ENCODE measurements at places on chromosomes 2 and 18.

- no peaks in the 10 kb centered on the region for H3K36me3 ChIP-seq
- H3K4me1 ChIP-seq, result peaks cover 24% of the 10 kb centered on the region
- peaks cover 18% of the 10 kb centered on the region for H3K27me3 ChIP-seq
- H3K27ac ChIP-seq, result no peak overlapping the region
- no peak overlapping the region for H3K4me3 ChIP-seq
These were observed 116.0 kb upstream of the RAB27B start for GRCh38 chr18:54712306-54712705.

DNA sequence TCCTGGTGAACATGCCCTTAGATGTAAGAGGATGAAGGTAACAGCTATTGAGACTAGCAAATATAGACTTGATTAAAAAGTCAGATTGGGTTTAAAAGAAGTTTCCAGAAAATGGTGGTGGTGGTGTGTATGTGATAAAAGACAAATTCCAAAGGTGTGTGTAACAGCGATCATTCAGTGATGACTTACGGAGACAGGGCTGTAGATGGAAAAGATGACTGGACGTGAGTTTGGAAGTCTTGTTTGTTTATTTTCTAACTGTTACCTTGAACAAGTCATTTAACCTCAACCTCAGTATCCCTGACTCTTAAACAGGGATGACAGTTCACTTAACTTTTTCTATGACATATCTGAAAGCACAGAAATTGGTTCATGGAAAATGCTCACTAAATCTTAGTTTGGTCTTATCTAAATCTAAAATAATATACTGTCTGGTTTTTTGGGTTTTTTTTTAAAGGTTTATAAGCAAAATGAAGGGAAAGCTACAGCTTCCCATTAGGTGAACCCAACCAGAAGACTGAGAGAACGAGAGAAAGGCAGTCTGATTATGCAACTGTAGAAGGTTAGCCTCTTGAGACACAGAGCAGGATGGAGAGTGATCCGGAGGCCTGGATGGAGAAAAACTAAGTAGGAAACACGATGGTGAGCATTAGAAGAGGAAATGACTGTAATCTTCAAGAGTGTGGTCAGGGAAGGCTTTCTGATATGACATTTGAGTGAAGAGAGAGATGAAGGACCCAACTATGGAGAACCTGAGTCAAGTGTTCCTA is 71.9 kb downstream of the TCF4 start:
- no peaks in the 10 kb centered on the region for H3K36me3 ChIP-seq
- no peaks in the 10 kb centered on the region for H3K27me3 ChIP-seq
- H3K4me1 ChIP-seq, result no peaks in the 10 kb centered on the region
- no peak overlapping the region for H3K27ac ChIP-seq
- DNase-seq, result no peak

- no peak overlapping the region for H3K27ac ChIP-seq
- H3K4me1 ChIP-seq, result peaks cover 11% of the 10 kb centered on the region
- H3K27me3 ChIP-seq, result no peaks in the 10 kb centered on the region
- H3K4me3 ChIP-seq, result no peak overlapping the region
These were observed 13.4 kb downstream of the STAMBP start for GRCh38 chr2:73841912-73842738.

GRCh38 chr2:18490901-18491300 is 69.6 kb downstream of the RDH14 start:
- peaks cover 24% of the 10 kb centered on the region for H3K27me3 ChIP-seq
- H3K27ac ChIP-seq, result no peak overlapping the region
- H3K4me1 ChIP-seq, result no peaks in the 10 kb centered on the region

GRCh38 chr18:68769461-68769860 is 28.4 kb upstream of the CCDC102B start:
- H3K27ac ChIP-seq, result no peak overlapping the region
- no peaks in the 10 kb centered on the region for H3K36me3 ChIP-seq
- no peak for DNase-seq
- no peaks in the 10 kb centered on the region for H3K4me1 ChIP-seq
- no peak overlapping the region for H3K4me3 ChIP-seq

GRCh38 chr2:15596350-15596749 is 4.7 kb downstream of the DDX1 start:
- no peak overlapping the region for H3K4me3 ChIP-seq
- H3K36me3 ChIP-seq, result peaks cover 25% of the 10 kb centered on the region
- no peak for DNase-seq

GRCh38 chr18:69999656-70000055 is 52.0 kb upstream of the CD226 start:
- peaks cover 3% of the 10 kb centered on the region for H3K4me1 ChIP-seq
- no peak for DNase-seq
- peaks cover 63% of the 10 kb centered on the region for H3K36me3 ChIP-seq
- no peak overlapping the region for H3K4me3 ChIP-seq

DNA sequence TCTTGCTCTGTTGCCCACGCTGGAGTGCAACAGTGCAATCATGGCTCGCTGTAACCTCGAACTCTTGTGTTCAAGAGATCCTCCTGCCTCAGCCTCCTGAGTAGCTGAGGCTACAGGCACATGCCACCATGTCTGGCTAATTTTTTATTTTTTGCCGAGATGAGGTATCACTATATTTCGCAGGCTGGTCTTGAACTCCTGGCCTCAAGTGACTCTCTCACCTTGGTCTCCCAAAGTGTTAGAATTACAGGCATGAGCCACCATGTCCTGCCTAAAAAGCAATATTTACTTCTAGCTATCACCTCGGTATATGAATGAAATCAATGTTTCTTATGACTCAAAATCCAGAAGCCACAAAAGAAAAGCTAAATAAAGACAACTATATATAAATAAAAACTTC is 2.2 kb downstream of the BUB1 start:
- H3K27ac ChIP-seq, result peak overlapping the region; percentile 49
- no peak for DNase-seq
- H3K27me3 ChIP-seq, result peaks cover 3% of the 10 kb centered on the region
- H3K4me1 ChIP-seq, result peaks cover 32% of the 10 kb centered on the region
- H3K36me3 ChIP-seq, result peaks cover 23% of the 10 kb centered on the region

DNA sequence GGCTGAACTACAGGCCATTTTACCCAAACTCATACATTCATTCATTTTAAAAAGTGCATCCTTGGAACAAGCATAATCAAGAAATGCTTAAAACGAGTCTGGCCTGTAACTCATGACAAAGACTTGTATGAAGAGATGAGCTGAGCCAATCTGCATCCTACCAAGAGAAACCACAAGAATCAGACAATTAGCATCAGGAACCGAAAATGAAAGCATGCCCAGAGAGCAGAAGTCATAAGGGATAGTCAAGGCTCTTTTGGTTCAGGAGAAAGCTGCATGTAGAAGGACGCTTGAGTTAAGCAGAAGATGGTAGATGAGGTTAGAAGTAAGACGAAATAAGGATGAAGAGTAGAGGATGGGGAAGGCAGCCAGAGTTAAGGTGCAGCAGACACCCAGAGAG is 137.0 kb upstream of the CTNNA2 start:
- peaks cover 3% of the 10 kb centered on the region for H3K4me1 ChIP-seq
- no peak for DNase-seq
- H3K36me3 ChIP-seq, result no peaks in the 10 kb centered on the region
- no peaks in the 10 kb centered on the region for H3K27me3 ChIP-seq
- H3K27ac ChIP-seq, result no peak overlapping the region

- no peaks in the 10 kb centered on the region for H3K27me3 ChIP-seq
- H3K4me1 ChIP-seq, result no peaks in the 10 kb centered on the region
- no peaks in the 10 kb centered on the region for H3K36me3 ChIP-seq
- no peak overlapping the region for H3K27ac ChIP-seq
- no peak for DNase-seq
- no peak overlapping the region for H3K4me3 ChIP-seq
These were observed 21.0 kb downstream of the ZSWIM2 start for GRCh38 chr2:186827862-186828492.

DNA sequence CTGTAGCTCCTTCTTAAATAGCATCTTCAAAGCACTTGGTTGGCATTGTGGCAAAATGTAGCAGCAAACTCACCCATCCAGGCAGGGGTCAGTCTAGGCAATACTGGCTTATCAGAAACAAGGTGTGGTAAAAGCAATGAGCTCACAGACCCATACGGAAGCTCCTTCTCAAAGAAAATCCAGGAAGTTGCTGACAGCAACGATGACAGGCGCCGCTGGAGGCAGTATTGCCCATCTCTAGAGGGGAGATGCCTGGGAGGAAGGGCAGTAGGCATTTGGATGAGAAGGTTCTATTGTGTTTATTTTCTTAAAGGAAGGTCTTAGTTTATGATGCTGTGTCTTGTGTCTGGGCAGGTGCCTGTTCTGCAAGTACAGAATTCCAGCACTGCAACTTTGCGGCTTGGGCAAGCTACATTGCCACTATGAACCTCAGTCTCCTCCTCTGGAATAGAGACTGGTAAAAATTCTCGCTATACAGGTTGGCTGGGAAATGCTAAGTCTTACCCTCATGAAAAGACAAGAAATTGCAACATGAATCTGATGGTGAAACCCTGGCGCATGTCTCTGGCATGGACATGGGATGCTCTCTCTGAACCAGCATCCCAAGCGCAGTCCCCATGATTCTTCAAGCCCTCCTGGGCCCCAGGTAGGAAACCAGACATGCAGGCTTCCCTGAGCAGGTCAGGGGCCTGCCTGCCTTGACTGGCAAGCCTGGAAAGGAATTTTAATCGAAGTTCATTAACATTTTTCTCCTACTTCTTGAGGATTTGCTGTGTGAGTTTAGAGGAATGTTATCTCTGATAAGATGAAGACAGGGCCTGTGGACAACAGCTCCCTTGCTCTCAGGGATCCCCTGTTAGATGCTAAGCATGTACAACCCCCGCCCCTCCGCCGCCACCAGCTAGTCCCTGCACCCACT is 156.0 kb downstream of the TFCP2L1 start:
- H3K4me1 ChIP-seq, result no peaks in the 10 kb centered on the region
- no peaks in the 10 kb centered on the region for H3K27me3 ChIP-seq
- peak; percentile 37 for DNase-seq
- no peak overlapping the region for H3K27ac ChIP-seq
- H3K4me3 ChIP-seq, result no peak overlapping the region

- peaks cover under 1% of the 10 kb centered on the region for H3K4me1 ChIP-seq
- H3K27me3 ChIP-seq, result peaks cover 4% of the 10 kb centered on the region
- no peaks in the 10 kb centered on the region for H3K36me3 ChIP-seq
- H3K4me3 ChIP-seq, result no peak overlapping the region
These were observed 8.2 kb downstream of the LGALSL start for GRCh38 chr2:64462171-64462570.

GRCh38 chr2:6140509-6140908 is 448.3 kb downstream of the SOX11 start:
- DNase-seq, result no peak
- H3K36me3 ChIP-seq, result no peaks in the 10 kb centered on the region
- no peak overlapping the region for H3K27ac ChIP-seq
- H3K4me1 ChIP-seq, result no peaks in the 10 kb centered on the region

- DNase-seq, result no peak
- no peaks in the 10 kb centered on the region for H3K36me3 ChIP-seq
- peaks cover 4% of the 10 kb centered on the region for H3K4me1 ChIP-seq
- H3K27me3 ChIP-seq, result peaks cover 16% of the 10 kb centered on the region
- H3K4me3 ChIP-seq, result no peak overlapping the region
These were observed 20.5 kb upstream of the TGFA start for GRCh38 chr2:70574109-70574508.

GRCh38 chr18:49894517-49895226 is 81.3 kb upstream of the ACAA2 start:
- no peak overlapping the region for H3K27ac ChIP-seq
- no peaks in the 10 kb centered on the region for H3K27me3 ChIP-seq
- no peak for DNase-seq
- no peaks in the 10 kb centered on the region for H3K36me3 ChIP-seq
- H3K4me3 ChIP-seq, result no peak overlapping the region

DNA sequence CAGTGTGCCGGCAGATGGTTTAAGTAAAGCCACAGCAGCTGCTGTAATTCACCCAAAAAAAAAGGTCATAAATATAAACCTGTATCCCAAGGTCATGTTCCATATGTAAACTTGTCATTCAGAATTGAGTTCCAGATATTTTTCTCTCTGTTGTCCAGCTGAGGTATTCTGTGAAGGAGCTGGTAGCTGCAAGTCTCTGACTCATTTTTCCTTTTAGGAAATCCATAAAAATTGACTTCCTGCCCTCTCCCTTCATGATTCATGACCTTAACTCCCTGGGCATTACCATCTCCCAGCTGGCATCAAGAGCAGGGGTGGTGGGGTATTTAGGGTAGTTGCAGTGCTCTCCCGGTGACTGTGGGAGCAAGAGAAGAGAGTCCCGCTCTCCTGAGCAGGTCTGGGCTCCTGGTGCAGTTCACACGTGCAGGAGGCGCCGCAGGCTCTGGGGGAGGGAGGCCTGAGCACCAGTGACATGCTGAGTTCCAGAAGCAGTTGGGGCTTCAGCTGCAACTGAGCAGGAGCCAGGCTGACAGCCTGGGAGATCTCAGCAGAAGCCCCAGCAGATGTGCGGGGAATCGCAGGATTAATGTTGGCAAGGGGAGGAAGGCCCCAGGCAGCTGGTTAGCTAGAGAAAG is 192.6 kb downstream of the MGAT5 start:
- H3K4me3 ChIP-seq, result no peak overlapping the region
- no peaks in the 10 kb centered on the region for H3K4me1 ChIP-seq
- no peaks in the 10 kb centered on the region for H3K27me3 ChIP-seq
- DNase-seq, result no peak

GRCh38 chr2:33000986-33001385 is 54.2 kb downstream of the LTBP1 start:
- H3K4me1 ChIP-seq, result no peaks in the 10 kb centered on the region
- H3K4me3 ChIP-seq, result no peak overlapping the region
- no peak overlapping the region for H3K27ac ChIP-seq

DNA sequence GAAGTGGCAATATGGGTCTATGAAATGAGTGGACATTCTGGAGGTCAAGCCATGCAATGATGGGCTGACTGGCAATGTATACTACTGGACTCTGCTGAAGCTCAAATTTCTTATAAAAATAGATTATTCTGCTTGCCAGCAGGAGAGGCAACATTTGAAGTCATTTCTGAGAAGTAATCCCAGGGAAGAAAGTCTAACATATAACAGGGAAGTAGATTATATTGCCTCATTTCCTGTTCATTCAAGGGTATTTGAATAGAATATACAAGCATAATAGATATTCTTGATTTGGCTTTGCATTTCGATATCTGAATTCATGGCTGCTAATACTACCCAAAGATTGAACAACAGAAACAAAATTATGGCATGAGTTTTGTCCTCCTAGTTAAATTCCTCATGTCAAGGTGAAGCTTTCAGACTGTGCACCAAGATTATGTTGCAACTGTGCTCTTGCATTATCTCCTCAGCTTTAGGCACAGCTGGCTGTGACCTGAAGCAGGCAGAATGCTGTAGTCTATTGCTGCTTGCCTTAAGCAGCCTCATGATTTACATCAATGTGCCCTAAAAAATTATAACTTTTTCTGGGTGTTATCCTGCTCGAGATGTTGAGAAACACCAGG is 13.3 kb upstream of the TMX3 start:
- no peaks in the 10 kb centered on the region for H3K4me1 ChIP-seq
- H3K36me3 ChIP-seq, result peaks cover 7% of the 10 kb centered on the region
- H3K4me3 ChIP-seq, result no peak overlapping the region
- no peak for DNase-seq
- H3K27ac ChIP-seq, result no peak overlapping the region

DNA sequence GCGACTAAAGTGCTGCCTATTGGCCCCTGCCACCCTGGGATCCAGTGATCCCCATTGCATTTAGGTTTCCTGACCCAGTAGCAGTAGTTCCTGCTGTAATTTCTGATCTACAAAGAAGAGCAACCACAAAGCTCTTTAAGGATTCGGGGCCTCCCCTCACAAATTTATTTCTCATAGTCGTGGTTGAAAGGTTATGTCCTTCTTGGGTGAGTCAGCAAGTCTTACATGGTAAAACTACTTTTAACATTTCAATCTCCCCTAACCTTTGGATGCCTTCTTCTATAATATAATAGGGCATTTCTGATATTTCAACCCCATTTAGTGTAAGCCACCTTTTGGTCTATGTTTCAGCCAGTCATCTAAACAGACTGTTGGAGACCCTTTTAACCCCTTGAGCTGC is 14.9 kb downstream of the PIKFYVE start:
- no peak for DNase-seq
- H3K4me1 ChIP-seq, result peaks cover 5% of the 10 kb centered on the region
- H3K4me3 ChIP-seq, result no peak overlapping the region
- no peak overlapping the region for H3K27ac ChIP-seq
- no peaks in the 10 kb centered on the region for H3K27me3 ChIP-seq
- H3K36me3 ChIP-seq, result peaks cover 58% of the 10 kb centered on the region
